ENCODE measurements at places on chromosomes 1 and 21.

- no peak for DNase-seq
Observed at GRCh38 chr1:92791487-92792066, 6.7 kb upstream of the EVI5 start.

- no peak for DNase-seq
Observed at GRCh38 chr1:37890378-37891014, 31.1 kb upstream of the MTF1 start.

DNA sequence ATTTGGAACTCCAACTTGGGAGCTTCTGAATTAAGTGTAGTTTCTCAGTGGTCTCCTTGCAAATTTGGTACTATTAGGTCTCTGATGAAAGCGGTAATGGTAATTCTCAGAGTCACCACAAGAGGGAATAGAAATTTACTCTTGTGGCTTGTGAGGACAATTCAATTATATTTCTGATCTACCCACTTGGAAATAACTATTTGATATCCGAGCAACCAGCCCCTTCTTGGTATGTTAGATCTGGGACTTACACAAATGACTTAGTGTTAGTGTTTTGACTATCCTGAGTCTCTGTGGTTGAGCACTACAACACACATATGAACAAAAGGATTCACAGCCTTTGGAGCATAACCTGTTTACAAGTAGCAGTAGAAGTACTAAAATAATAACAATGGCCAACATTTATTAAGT, 68.1 kb downstream of the RPS6KA1 start:
- no peak for DNase-seq

- DNase-seq = no peak
Observed at GRCh38 chr21:44893948-44894656, 20.6 kb upstream of the PTTG1IP start.

GRCh38 chr1:163837206-163837605, 515.5 kb downstream of the NUF2 start:
- no peak for DNase-seq

GRCh38 chr1:54012008-54012325, 6.0 kb downstream of the LDLRAD1 start:
- DNase-seq = no peak

GRCh38 chr1:69611316-69611715, 43.6 kb downstream of the LRRC7 start:
- DNase-seq = no peak

DNA sequence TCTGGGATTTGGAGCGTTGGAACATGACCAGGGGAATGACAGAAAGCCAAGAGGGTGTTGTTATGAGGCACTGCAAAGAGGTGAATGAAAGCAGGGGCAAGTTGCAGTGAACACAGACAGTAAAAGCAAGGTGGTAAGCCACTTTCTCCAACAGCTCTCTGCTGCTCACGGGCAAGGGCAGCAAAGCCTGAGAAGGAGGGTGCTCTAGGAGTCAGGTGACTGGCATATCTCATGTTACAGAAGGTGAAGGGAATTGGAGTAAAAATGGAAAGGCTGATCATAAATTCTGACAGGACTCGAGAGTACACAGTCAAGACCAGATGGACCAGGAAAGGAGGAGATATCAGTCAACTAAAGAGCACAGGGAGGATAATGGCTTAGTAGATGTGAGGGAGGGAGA, 14.5 kb downstream of the VAV3 start:
- no peak for DNase-seq

- no peak for DNase-seq
Observed at GRCh38 chr1:218421531-218421930, 76.4 kb downstream of the TGFB2 start.

DNA sequence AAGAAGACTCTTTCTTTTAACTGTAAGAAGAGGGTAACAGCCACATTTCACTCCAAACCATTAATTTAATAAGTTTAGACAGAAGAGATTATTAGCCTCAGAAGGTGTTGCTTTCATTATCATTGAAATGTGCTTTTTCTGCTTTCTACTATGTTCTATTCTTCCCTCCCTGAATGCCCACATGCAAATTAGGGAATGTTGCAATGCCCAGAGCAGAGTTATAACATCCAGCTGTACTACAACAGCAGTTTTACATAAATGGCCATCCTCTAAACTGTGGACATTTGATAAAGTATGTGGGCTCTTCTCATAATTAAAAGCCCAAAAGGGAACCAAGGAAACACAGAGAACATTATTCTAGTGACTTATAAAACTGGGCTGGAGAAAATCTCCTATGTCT, 82.2 kb upstream of the SOD1 start:
- no peak for DNase-seq

DNA sequence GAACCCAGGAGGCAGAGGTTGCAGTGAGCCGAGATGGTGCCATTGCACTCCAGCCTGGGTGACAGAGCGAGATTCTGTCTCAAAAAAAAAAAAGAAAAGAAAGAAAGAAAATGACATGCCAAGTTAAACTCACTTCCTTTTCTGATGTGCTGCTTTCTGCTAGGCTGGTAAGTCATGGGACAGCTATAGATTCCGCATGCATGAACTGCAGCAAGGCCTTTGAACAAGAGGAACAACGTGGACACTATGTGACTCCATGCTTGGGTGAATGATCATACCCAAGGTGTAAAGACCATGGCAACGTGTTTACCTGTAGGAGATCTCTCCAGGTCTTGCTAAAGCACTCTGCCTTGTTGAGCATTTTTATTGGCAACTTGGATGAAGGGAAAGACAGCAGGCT, 10.3 kb upstream of the TTF2 start:
- no peak for DNase-seq

DNA sequence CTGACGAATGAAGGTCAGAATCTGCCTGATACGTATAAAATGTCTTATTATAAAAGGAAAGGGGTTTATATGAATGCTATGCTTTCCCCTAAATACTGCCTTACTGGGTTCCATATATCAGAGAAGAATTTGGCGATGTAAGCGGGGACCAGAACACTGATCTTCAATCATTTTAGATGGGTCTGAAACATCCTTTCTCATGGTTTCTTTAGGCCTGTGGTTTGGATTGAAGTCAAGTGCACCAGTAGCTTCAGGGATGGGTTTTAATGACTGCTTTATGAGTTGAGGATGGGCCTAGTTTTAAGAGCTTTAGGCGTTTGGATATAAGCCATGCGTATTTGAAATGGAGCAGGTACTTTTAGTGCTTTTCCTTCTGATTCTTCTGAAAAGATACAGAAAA, 6.9 kb downstream of the FMN2 start:
- no peak for DNase-seq

DNA sequence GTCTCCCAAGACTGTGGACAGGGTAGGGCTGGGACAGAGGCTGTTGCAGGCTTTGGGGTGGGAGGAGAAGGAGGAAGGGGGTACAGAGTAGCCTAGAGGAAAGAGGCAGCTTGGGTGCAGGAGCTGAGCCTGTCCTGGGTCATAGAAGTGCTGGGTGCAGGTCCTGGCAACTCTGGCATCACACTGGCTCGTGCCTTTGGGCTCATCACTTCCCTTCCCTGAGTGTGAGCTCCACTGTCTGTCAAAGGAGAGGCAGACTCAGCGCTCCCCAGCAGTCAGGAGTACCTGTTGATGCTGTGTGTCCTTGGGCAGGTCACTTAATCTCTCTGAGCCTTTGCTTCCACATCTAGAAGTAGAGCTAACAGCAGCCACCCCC, 157.1 kb downstream of the PTPRU start:
- DNase-seq = no peak

- no peak for DNase-seq
Observed at GRCh38 chr1:201175820-201176500, 14.7 kb upstream of the IGFN1 start.

GRCh38 chr1:234851450-234852438, 241.8 kb upstream of the IRF2BP2 start:
- DNase-seq = no peak

DNA sequence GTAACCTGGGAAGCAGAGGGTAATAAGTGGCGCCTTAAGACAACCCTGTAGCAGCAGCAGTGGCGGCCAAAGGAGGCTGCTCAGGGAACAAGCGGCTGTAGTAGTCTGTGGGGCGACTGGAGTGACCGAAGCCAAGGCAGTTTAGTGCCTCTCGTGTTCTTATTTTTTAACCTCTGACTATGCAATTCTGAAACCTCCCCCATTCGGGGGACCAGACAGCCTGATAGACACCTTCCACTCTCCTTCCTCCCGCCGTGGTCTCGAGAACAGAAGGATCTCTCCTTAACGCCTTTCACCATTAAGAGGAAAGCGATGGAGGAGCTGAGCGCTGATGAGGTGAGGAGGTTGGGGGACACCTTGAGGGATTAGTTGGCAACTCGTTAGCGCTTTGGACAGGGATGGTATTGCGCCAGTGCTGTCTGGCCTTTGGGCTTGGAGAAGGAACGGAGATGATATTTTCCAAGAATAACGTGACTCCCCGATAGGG, 644 bp downstream of the UBE4B start:
- no peak for DNase-seq

DNA sequence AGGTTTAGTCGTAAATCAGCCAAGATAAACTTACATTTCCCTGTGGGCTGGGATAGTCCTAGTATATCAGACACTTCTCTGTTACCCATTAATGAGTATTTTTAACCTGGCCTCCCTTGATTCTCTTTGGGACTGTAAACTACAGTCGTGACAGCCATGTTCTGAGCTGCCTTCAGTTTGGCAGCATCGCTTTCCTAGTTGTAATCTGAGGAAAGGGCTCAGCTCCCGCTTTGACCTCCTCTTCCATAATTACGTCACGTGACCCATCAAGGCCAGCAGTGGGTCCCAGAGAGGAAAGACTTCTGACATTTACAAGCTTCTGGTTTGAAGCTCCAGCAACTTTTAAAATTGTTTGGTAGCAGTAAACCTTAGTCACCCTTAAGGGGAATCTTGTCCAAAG, 34.6 kb upstream of the MTR start:
- no peak for DNase-seq

DNA sequence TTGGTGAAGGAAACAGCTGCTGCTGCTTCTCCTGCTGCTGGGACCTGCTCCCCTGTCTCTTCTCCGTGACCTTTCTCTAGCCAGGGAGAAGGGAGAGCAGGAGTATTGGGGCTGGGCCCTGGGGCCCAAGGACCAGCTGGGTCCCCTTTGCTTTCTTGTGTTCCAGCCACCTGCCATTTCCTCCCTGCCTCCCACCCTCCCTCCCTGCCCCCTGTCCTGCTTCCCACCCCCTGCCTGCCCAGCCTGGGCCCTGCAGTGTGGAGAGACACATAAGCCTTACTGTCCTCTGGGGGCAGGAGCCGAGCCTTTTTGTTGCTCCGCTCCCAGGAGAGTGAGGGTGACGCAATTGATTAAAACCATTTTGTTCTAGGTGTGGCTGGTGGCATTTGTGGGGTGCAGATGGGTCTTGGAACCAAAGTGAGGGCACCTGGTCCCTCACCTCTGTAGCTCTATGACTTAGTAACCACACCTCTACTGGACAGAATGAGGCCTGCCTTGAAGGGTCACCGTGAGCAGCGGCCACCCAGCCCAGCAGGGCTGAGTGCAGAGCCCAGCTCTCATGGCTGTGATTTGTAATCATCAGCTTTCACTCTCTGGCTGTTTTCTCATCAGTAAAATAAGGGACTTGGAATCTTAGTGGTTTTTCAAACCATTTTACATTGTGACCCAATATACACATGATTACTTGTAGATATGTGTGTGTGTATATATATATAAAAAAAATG, 13.9 kb upstream of the TMEM222 start:
- no peak for DNase-seq

DNA sequence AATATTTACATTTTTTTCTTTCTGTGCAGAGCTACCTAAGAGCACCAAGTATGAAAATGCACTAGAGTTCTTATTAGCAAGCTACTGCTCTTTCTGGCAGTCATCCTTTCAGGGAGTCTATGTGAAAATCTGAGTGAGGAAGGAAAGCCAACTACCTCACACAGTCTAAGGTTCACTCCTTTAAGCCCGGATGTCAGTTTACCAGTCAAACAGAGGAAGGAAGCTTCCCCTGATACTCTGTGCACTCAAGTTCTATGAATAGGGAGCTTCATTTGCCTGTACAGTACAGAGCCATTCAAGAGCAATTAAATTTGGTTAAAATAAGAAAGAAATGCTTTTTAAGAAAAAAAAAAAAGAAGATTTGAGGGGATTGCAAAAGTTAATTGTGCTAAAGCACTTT, 6.9 kb downstream of the COL11A1 start:
- DNase-seq = no peak

- DNase-seq = no peak
Observed at GRCh38 chr1:81478219-81478618, 322.5 kb upstream of the ADGRL2 start.

GRCh38 chr1:108678706-108679105, 13.4 kb upstream of the PRPF38B start:
- DNase-seq = no peak

- DNase-seq = no peak
Observed at GRCh38 chr1:117110774-117111173, 10.8 kb downstream of the TRIM45 start.

GRCh38 chr1:71304125-71304524, 223.3 kb upstream of the ZRANB2 start:
- no peak for DNase-seq

- DNase-seq = no peak
Observed at GRCh38 chr1:228490120-228491078, 3.2 kb downstream of the RNF187 start.

DNA sequence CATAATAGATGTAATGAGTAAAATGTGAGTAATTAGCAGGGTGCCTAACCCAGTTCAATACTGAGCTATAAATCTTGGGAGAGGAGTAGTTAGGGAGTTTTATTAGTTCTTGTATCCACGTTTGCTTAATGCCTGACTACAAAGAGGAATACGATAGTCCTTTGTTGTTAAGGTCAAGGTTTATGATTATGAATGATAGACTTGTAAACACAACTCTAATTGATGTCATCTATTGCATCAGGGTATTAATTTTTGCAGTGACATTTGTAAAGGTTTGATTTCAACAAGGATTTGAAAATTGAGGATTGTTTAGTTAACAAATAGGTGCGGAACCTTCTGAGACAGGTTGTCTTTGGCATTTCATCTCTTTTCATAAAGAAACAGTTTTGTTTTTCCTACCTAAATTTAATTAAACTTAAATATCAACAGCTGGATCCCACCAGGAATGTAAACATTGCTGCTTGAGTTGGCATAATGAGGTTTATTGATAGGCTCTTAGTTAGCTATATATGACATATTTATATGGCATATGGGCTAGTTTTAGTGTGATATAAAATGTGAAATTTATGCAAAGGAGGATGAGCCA, 9.7 kb downstream of the SOAT1 start:
- no peak for DNase-seq

GRCh38 chr1:164783778-164784555, 225.0 kb downstream of the PBX1 start:
- DNase-seq = no peak

- peak; percentile 47 for DNase-seq
Observed at GRCh38 chr1:43414634-43415223, 25.0 kb downstream of the SZT2 start.

DNA sequence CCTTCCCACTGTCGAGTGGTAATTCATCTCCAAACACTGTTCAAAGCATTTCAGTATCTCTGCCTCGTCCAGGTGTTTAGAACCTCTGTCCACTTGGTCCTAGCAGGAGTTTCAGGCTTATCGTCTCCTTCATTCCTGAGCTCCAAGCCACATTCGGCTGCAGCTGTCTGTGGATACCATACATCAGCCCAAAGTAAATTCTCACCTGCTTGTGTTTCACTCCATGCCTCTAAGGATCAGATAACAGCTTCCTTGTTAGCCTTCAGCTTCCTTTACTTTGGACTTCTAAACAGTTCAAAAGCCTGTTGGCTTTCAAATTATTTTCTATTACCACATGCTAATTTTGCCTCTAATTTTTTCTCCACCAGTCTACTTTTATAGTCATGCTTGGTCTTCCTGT, 219.0 kb upstream of the L1TD1 start:
- DNase-seq = no peak

GRCh38 chr1:228360533-228361313, 45.9 kb downstream of the TRIM11 start:
- no peak for DNase-seq
